Epithelial cell of alveolus of lung (primary cell): ENCODE measurements at places on chromosomes 1 and 21. TPM values are rescaled to one million over a fixed set of nuclear protein-coding genes. Genes with fewer than 3 reads are reported as not detected.

WDR64 gene
- total RNA-seq: not detected in 2 replicates

TLCD4 gene
- 0.78 and 1.0 TPM in 2 replicates for total RNA-seq

AGRN gene
- total RNA-seq: 96.1 and 101 TPM in 2 replicates

FCRL2 gene
- not detected in 2 replicates for total RNA-seq

ADAM30 gene
- 0.16 TPM in 1 of 2 replicates, not detected in the other for total RNA-seq

ANKRD35 gene
- total RNA-seq: 1.8 and 8.8 TPM in 2 replicates

PLPP3 gene
- 10.6 and 283 TPM in 2 replicates for total RNA-seq

YTHDF2 gene
- total RNA-seq: 49.3 and 84.6 TPM in 2 replicates

BROX gene
- 34.1 and 35.8 TPM in 2 replicates for total RNA-seq

IRF6 gene
- 1.1 and 5.4 TPM in 2 replicates for total RNA-seq

KRTAP19-5 gene
- total RNA-seq: not detected in 2 replicates
